ENCODE measurements at places on chromosomes 7 and 10.

DNA sequence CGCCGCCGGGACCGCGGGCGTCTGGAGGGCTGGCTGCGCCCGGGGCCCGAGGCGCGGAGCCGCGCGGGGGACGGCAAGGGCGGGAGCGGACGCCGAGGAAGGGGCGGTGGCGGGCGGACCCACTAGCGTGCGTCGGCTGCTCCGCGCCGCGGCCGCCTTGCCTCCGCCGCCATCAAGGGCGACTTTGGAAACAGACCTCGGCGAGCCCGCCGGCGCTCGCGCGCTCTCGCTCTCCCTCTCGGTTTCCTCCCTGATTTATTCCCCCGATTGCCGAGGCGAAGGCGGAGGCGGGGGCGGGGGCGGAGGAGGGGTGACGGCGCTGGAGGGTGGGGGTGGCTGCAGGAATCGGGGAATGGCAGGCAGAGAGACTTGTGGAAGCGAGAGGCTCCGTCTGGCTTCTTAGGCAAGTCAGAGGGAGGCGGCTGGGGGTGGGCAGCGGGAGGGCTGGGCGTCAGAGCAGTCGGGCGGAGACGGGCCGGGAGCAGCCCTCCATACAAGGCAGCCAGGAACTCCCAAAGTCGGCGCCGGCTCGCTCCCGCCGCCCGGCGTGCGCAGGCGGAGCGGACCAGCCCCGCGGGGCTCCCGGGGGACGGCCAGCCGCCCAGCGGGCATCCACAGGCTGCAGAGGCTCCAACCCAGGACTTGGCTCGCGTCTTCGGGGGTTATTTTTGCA is at the start of gene CACNA2D1:
TSS of gene CACNA2D1 (minus strand) at position 231 of the 673 bp plus-strand sequence.
- no peak for DNase-seq

GRCh38 chr10:106672517-106673175 is 491.9 kb downstream of the SORCS1 start:
- DNase-seq = no peak

DNA sequence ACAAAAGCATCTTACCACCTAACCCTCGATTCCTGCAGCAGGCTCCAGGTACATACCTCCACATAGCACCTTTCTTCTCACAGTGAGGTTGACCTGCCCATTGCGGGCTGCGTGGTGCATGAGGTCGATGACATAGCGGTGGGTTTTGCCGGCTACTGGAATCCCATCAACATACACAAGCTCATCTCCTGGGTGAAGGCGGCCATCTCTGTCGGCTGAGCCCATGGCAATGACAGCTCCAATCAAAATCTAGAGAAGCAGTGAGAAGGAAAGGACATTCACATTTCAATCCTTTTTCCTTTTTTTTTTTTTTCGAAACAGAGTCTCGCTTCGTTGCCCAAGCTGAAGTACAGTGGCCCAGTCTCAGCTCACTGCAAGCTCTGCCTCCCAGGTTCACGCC is 369.3 kb downstream of the PHTF2 start:
- DNase-seq = no peak

DNA sequence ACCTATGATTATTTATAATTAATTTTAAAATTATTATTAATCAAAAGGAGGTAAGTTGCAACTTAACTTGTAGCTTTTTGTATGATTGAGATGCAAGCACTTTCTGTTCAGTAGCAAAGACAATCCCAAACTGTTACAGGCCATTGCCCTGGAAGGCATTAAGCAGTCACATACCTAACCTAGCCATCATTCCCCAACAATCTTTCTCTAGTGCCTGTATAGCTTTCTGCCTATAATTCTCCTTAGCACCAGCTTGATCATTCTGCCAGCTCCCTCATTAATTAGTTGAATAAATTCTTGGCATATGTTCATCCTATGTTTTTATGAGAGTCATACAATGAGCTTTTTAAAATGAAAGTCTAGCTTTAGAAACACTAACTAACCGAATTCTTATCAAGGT is 178.9 kb upstream of the TMEM106B start:
- no peak for DNase-seq

DNA sequence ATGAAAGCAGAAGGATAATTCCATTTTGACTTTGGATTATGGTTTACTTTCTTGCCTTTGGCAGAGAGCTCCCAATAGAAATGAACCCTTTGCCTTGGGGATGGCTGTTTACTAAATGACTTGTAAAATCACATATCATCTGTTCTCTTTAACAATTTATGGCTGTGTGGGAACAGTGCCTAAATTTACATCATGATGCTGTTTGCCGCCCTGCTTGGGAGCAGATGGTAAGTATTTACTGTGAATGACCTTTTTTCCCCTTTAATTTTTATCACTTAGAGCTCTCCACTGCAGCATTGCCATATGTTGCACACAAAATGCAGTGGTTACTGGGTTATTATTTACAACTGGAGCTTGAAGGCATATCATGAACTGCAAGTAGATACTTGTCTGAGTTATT is 13.4 kb downstream of the HEPACAM2 start:
- DNase-seq = no peak

- DNase-seq = no peak
These were observed at the start of gene COL13A1 for GRCh38 chr10:69801434-69802315. COL13A1 (plus strand) TSS chr10:69801906; CDS start chr10:69802424, 518 bp downstream.

DNA sequence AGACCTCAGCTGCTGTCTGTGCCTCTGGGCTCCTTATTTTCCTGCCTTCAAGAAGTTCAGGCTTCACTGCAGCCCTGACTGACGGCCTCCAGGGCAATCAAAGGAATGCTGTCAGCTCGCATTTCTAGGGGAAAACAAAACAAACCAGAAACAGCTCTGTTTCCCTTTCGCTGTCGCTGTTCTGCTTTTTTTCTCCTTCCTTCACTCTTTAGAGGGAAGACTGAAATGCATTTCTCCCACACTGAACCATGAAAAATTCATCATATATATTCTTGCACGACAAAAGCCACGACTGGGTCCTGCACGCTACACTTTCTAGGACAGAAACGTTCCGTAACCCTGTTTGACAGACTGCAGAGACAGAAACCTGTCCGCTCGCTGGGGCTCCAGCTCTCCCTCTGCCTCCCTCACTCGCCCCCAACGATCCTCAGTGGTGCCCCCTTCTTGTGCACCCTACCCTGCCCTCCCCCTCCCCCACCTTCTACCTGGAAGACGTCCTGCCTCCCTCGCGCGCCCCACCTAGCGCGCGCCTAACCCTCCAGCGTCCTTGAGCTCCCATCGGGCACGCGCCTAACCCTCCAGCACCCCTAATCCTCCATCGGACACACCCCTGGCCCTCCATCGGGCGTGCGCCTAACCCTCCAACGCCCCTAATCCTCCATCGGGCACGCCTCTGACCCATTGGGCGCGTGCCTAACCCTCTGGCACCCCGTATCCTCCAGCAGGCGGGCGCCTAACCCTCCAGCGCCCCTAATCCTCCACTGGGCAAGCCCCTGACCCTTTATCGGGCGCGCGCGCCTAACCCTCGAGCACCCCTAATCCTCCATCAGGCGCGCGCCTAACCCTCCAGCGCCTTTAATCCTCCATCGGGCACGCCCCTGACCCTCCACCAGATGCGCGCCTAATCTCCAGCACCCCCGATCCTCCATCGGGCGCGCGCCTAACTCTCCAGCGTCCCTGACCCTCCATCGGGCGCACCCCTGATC is 37.1 kb downstream of the SVOPL start:
- no peak for DNase-seq

DNA sequence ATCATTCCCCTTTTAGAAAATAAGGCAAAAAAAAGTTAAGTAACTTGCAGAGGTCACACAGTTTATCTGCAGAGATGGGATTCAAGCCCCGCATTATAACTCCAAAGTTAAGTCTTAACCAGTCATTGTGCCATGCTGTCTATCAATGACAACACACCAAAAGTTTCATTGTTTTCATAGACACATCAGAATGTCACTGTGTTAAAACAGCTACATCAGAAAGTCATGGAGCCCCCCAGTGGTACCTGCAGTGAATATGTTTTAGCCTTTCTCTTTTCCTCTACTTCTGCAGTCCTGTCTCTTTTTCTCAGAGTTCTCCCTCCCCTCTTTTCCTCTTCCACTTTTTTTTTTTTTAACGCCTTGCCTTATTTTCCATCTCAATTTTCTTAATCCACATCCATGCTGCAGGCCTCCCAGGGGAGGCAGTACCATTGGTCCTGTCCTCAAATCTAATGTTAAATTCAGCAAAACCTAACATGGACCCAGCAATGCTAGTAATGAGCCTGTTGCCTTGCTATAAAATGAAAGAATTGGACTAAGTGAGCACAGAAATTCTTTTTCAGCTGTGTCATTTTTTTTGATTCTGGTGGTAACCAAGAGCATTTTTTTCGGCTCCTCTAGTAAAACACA is 3.8 kb upstream of the NRCAM start:
- no peak for DNase-seq

GRCh38 chr7:51349820-51350545 is 33.4 kb upstream of the COBL start:
- no peak for DNase-seq

DNA sequence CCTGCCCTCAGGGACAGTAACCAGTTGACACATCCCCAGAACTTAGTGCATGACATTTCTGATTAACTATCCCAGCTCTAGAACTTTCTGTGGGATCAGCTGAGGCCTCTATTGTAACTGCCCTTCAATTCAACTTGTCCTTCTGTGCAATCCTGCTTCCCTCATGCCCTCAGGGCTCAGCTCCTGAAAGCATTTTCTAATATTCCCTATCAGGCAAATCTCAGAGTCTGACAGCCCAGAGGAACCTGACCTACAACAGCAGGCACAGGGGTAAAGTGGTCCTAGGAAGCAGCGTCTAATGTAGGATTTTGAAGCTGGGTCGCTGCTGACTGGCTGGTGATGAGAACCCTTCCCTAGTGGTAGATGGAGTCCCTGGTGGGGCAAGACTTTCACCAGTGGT is 13.6 kb upstream of the STN1 start:
- no peak for DNase-seq

DNA sequence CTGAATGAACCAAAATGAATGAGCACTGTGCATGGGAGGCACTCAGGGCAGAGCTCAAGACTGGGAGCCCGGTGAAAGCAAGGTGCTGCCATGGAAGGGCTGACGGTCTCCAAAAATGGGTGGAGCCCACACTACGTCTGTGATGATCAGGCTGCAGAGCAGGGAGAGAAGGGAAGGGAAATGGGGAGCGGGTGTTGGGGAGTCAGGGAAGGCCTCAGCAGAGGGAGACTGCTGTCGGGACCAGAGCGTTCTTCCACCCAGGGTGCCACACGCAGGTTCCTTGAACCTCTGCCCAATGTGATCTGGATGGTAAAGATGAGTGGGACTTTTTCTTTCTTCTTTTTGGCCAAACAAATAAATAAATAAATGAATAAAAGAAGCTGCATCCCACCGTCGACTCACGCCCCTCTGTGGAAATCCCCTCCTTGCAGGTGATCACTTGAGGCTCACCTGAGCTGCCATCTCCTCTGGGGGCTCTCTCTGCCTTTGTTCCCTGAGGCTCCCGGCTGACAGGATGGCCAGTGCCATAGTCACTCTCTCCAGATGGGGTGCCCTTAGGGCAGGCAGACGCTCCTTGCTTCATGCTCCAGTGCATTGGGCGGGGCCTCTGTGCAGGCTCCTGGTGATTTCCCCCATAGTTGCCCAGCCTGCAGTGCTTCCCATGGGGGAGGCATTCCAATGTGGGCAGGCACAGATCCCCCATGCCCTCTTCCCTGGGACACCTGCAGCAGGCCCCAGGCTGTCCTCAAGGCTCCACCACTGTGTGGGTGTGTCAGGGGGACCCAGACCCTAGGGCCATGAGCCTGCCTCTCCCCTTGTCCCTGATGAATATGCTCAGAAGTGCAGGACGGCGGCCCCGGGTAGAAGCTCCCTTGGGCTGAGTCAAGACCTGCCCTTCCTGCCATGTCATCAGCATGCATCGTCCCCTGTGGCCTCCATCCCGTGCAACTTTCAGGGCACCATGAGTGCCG is 131.8 kb downstream of the PTPN20 start:
- no peak for DNase-seq

- no peak for DNase-seq
These were observed 754.2 kb downstream of the GRID1 start for GRCh38 chr10:85612378-85612775.

GRCh38 chr10:8800426-8800825 is 745.9 kb downstream of the GATA3 start:
- DNase-seq = no peak

GRCh38 chr10:86042161-86042560 is 324.4 kb downstream of the GRID1 start:
- DNase-seq = no peak

GRCh38 chr10:84659497-84660439 is 331.4 kb downstream of the CCSER2 start:
- DNase-seq = no peak

GRCh38 chr10:70592746-70593512 is 9.6 kb downstream of the PRF1 start:
- no peak for DNase-seq

- no peak for DNase-seq
These were observed 19.8 kb downstream of the CEP41 start for GRCh38 chr7:130420943-130421578.

- no peak for DNase-seq
These were observed 80.6 kb downstream of the PTPRZ1 start for GRCh38 chr7:121953601-121954000.

DNA sequence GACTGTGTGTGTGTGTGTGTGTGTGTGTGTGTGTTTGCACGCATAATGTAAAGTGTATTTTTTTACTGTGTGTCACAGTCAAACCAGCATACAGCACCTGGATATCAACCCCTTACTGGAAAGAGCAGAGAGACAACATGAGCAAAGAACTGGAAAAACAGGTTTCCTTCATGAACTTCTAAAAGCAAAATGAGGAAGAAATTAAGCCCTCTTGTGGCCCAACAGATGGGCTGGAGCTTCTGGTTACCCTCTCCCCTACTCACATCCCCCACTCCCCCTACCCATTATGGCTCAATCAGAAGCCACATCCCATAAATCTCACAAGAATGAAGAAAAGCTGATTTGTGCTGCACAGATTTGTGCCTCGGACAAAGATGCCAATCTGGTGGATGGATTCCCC is 36.2 kb downstream of the PDE1C start:
- DNase-seq = no peak

DNA sequence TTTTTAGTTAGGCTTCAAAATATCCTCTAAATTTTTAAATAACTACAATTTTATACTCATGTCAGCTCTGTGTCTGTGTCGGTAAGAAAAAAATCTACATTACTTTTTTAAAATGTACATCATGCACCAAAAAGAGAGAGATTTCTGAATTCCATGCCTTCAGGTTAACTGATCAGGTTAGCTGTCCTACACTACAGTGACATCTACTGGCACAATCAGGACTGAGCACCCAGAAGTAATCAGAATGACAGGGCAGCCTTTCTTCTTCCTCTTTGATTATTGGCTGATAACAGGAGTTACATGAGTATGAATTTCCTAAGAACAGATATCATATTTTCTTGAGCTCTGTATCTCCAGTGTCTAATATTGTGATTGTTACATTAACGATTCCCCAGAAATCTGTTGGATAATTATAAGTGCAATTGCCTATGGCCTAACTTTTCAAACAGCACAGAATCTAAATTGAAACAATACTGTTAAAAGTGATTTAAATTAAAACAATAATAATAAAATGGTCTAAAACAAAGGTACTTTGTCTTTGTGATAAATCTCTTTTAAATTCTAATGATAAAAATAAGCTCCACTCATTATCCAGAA is 41.8 kb upstream of the HYCC1 start:
- no peak for DNase-seq

GRCh38 chr10:111482621-111483216 is 405.9 kb downstream of the ADRA2A start:
- no peak for DNase-seq

Data from esophagus squamous epithelium (tissue), 5 donors.